Kasumi-1 (cell line): ENCODE measurements at places on chromosomes 3 and 15.

GRCh38 chr3:188446014-188446413 is 292.1 kb downstream of the LPP start:
- no peak for DNase-seq

DNA sequence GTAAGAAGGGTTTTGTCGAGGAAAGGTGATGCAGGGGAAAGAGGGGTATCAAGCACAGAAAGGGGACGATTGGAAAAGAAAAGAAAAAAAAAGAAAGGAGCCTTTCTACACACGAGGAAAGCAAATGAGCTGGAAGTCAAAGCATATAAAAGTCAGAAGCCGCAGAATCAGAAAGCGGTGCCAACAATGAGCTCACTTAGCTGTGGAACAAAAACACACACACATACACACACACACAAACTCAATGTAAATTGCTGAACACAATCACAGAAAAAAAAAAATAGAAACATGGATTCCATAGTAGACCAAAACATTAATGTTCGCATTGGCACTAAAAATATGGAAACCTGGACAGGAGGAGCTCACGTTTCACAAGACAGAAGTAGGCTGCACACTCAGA is 63.4 kb upstream of the FEZF2 start:
- no peak for DNase-seq

- no peak for DNase-seq
Measured at GRCh38 chr3:149267565-149267964, 45.9 kb upstream of the CP start.

DNA sequence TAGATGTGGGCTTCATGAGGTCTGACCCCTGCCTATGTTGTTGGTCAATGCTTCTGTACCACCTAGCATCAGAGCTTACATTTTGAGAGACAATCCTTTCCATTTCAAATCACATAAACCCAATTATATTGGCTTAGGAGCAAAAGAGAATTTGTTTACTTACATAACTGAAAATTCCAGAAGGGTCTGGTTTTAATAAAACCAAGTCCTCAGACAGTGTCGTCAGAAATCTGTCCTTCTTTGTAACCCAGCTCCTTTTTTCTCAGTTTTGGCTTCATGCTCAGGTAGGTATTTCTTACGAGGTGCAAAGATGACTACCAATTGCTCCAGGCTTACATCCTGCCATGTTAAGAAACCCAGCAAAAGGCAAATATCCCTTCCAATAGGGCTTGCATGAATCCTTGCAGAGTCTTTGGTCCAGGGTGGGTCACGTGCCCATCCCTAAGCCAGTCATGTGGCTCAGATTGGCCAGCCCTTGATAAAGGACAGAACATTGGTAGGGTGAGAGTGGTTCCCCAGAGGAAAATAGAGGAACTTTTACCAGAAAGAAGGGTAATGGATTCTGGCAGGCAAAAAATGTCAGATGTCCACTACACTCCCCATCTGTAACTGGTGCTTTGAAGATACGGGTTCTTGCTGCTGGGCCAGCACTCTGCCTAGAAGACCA is 50.2 kb upstream of the VILL start:
- DNase-seq, result no peak

DNA sequence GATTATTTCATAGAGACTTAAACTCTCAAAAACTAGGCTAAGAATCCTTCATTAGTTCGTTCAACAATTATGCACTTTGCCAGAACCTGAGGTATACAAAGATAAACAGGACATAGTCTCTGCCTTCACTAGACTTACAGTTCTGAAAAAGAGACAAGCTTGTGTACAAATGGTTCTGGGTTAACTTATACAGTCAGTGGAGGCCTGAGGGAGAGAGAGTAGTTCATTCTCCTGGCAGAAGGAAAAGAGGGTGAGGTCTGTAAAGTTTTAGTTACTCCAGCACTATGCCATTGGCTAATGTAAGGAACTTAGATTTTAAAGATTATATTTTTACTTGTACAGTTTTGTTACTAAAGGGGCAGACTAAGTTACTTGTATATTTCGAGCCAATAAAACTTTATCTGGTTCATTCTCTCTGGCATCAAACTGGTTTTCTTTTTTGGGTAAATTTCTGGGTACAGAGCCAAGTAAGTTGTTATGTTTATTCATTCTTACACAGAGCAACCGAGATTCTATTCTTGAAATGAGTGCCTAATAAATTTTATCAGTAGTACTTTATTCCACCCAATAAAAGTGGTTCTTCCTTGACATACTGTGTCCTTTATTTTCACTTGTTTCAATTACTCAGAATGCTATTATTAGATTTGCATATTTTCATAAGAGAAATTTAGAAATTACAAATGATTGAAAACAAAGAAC is 278.7 kb downstream of the TIGIT start:
- no peak for DNase-seq

GRCh38 chr3:45593708-45594601 is 596 bp upstream of the LIMD1 start:
- peak; percentile 74 for DNase-seq

GRCh38 chr3:31416980-31417379 is 115.7 kb upstream of the STT3B start:
- DNase-seq, result no peak

- DNase-seq, result no peak
Measured at GRCh38 chr3:8500989-8501370, 643 bp upstream of the LMCD1 start.

DNA sequence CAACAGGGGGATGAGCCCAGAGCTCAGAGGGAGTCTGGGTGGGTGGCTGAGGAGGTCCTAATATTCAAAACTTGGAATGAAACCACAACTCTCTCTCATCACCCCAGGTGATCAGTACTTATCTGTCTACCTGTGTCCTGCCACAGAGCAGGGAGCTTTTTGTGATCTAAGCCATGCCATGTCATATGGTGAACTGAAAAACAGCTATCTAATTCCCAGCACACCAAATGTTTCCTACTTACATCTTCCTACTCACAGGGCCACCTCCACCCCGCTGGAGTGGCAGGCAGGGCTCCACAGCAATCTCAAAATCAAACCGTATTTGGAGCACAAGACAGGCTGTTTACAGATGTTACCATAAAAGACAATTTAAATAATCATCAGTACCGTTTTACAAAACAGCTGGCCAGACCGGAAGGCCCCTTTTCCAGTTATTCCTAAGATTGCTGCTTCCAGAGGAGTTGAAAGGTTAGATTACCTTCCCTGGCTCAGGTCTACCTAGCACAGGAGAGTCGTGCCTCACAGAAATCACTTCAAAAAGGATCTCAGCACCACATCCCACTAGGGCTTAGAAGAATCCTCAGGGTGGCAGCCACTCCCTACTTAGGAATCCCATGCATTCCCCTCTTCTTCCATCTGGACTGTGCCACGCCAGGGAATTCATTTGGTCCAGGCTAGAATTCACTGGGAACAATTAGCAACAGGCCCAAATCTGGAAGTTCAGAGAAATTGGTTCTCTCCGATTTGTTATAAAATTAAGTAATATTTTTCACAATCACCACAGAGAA is 226.6 kb upstream of the IL12A start:
- DNase-seq, result no peak

- no peak for DNase-seq
Measured at GRCh38 chr3:17491601-17492000, 250.8 kb downstream of the TBC1D5 start.

DNA sequence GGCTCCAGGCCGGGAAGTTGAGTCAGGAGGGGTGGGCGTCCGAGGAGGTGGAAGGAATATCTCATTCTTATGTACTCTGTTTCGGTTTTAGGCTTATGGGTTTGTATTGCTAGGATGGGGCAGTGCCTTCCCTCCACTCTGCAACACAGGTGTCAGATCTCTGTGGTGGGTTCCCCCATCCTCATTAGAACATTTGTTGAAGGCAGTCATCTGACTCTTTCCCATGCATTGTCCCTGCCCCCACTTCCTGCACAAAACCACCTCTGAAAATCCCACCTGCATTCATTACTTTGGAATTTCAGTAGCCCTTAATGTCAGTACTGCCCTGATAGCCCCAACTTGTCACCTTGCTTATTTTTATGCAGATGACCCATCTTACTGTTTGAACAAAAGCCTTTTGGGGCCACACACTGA is 29.5 kb downstream of the GYG1 start:
- DNase-seq, result no peak

DNA sequence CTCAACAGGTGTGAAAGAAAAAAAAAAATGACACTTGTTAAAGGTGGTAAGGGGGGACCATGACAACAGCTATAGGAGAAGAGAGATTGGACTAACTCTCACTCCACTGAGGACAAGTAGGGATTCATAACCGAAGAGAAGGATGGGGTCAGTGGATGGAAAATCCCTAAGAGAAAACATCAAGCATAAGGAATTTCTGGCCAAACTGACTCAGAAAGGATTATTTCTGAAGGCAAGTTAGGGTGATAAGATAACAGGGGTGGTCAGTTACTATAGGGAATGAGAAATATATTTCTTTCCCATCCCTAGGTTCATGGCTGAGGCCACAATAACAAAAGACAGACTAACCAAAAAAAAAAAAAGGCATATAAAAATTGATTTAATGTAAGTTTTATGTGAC is 9.5 kb upstream of the RARB start:
- no peak for DNase-seq

DNA sequence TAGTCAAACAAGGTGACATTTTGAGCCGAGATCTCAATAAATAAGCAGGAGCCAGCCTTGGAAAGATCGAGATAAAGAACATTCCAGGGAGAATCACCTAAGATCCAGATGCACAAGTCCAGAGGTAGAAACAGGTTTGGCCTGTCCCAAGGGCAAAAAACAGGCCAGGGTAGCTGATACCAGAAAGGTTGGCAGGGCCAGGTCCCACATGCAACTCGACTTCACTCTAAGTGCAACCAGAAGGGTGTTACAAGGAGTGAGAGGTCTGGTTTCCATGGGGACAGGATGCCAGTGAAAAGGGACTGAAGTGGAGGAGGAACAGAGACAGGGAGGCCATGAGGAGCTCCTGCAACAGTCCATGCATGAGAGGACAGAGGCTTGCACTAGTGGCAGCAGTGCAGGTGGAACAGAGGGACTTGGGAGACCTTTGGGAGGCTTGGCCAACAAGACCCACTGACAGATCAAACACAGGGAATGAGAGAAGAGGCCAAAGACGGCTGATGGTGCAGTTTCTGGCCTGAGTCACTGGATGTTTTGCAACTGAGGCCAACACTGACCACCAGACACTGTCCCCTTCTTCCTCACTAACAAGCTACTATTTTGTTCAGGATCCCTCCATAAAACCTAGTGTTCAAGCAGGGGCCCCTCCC is 5.2 kb downstream of the TPRA1 start:
- DNase-seq, result no peak

GRCh38 chr3:15889936-15890335 is 92.2 kb upstream of the ANKRD28 start:
- no peak for DNase-seq

GRCh38 chr3:52234516-52235447 is 4.2 kb downstream of the TWF2 start:
- no peak for DNase-seq

DNA sequence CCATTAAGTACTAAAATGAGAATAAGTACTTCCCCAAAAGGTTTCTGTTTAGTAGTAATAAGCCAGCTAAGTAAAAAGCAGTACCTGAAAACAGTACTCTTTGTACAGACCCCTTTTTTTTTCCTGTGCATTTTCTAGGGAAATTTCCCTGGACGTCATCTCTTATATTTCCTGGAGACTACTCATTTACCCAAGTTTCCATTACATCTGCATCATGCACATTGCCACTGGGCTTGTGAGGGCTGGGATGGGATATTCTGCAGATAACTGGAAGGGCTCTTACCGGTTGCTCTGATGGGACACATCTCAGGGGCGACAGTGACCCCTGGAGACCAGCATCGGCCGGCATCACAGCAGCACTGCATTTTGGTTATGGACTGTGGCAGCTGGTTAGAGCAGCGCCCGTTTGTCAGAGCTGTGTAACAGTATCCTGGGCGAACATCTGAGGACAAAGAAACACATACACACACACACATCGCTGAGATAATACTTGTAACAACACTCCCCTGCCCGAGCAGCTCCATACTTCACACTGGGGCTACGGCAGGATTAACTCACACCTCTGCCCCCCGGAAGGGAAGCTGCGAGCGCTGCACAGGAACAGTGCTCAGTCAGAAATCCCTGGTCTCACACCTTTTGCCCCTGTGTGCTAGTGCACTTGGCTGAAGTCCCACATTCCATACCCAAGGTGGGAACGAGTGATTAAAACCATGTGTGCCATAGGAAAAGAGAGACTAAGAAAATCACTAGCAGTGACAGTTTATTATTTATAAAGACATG is 124.9 kb downstream of the FBN1 start:
- DNase-seq, result no peak

DNA sequence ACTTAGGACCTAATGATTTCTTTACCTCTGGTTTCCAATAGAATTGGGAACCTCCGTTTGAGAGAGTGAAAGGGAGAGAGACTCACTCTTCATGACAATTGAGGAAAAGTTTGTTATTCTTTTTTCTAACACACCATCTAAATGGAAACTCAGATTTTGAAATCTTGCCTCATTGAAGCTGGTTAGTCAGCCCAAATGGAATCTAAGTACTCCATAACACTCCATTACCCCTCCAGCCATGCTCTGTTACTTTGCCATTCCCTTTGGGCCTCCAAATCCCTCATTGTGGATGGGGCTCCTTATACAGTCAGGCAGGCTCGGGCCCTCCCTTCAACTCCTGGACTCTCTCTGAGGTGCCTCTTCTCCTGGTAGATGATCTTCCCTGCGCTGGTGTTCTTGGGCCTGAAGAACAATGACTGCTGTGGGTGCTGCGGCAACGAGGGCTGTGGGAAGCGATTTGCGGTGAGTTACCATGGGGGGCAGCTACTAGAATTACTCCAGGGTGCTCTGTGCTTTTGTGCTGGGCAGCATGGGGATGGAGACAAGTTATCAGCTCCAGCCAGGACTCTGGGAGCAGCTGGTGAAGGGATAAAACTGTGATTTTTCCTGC is 1.1 kb downstream of the TM4SF4 start:
- DNase-seq, result no peak

- no peak for DNase-seq
Measured at GRCh38 chr3:23395115-23395514, 192.0 kb downstream of the UBE2E2 start.

GRCh38 chr3:99767291-99767690 is 50.4 kb upstream of the CMSS1 start:
- no peak for DNase-seq

DNA sequence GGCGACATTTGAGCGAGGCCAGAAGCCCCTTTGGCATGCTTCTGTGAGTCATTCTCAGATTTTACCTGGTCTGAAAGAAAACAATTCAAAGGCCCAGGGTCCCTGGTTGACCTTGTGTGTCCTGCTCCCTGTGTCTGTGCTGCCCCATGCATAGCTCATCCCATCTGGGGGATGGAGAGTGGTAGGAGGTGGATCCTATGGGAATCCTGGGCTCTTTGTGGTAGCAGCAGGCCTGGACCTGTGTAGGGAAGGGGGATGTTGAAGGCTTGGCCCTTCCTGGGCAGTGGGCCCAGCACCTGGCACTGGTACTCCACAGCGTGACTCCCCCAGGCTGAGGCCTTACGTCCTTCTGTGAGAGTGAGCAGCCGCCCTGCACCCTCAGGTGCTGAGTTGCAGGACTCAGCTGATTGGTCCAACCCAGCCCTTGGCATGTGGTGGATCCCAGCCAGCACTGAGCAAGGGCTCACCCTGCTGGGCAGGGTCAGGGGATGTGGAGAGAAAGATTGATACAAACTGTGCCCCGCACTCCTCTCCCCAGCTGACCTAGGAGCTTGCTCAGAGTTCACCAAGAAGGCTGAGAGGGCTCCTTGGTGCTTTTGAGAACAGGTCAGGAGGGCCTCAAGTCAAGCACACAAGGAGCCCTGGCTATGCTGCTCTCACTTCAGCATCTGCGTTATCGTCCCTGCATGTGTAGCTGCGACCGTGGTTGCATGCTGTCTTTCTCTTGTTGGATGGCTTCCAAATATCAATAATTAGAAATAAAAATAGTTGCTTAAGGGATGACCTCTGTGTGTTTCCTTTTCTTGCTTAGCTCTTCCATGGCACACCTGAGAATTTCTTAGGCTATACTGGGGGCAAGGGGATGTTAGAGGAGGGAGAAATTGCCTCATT is 21.4 kb upstream of the JMJD7 start:
- no peak for DNase-seq
